SW480 (cell line): ENCODE measurements at places on chromosomes 3 and 15.

DNA sequence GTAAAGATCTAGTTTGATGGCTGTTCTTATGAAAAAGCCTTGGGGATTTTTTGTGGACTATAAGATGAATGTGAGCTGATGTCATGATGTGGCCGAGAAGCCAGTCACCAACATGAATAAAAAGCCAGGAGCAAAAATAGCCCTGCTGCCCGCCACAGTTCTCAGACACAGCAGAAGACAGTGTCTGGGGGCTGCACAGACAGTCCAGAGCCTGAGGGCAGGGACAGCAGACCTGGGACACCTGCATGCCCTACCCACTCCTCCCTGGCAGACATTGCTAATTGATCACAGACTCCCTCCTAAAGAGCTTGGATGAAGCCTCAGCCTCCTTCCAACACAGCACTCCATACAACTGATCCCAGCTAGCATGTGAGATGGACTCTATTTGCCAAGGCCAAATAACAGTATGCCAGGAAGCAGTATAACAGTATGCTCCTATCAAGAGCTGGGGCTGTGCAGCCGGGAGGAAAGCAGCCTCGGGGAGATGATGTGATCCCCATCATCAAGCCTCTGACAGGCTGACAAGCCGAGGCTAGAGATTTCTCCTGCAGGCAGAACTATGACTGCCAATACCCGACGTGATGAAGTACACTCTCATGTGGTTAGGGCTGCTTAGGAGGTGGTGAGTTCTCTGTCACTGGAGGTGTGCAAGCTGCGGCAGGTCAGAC, 105.4 kb upstream of the RPL32 start:
- DNase-seq = no peak

DNA sequence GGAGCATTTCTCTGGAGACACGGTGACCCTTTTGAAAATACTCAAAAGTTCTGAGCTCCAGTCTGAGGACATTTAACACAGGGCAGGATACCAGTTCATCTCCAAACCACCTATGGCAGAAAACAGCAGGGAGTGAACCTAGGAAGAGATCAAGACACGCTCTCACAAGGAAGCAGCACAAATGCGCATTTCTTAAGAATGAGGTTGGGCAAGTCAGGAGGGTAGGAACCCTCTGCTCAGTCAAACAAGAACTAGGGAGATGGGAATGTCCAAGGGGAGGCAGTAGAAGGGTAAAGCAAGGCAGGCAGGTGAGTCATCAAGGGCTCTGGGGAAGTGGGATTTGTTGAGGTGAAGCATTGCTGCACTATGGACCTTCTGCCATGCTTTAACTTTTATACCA, 60.3 kb upstream of the PSMD6 start:
- no peak for DNase-seq

- DNase-seq = no peak
These were observed 19.6 kb downstream of the HSPBAP1 start for GRCh38 chr3:122773944-122774509.

GRCh38 chr3:156749244-156749643, 74.9 kb downstream of the TIPARP start:
- DNase-seq = peak; percentile 90

DNA sequence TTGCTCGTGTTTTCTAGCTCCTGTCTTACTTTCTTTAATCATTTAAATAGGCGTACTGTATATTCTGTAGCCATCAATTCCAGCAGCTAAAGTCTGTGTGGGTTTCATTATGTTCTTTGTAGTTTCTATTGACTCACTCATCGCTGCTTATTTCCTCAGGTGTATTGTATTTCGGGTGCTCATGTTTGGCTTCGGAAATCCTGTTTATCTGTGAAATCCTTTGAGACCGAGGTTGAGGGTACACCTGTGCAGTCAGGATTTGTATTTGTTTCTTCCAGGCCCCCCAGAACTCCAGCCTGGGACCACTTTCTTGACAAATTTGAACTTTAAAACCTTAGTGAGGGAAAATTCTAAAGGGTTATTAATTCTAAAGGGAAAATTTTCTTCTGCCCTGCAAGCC, 2.0 kb upstream of the PAK2 start:
- DNase-seq = no peak

- DNase-seq = no peak
These were observed 65.0 kb downstream of the SETD2 start for GRCh38 chr3:47098910-47099309.

DNA sequence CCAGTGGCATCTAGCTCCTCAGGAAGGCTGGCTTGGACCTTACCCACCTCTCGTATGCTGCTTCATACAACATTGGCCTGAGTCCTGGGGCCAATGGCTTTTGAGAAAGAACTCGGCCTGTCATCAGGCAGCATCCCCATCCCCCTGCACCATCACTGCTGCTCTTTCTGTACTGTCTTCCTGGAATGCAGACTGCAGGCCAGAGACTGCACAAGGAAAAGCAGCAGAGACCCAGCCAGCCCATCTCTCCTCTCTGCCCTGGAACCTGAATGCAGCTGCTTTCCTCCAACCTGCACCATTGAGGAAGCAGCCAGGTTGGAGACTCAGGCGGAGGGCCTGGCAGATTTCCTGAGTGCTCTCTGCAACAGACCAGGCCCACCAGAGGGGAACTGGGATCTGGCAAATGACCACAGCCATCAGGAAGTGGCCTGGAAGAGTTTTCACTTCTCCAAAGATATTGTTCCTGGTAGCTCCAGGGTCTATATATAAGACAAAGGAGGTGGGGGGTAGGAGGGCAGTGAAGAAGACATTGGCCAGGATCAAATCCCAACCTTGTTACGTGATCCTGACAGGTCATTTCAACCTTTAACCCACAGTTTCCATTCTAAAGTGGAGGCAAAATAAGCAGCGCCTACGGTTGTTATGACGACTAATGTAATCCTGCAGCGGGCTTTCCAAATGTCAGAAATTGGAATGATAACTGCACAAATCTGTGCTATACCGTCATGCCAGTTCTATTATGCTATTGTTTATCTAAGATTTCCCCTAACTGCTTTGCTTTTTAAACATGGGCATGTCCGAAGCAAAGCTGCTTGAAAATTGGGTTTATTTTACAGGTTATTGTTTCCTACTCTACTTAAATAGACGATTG, 24.4 kb upstream of the RAB7A start:
- no peak for DNase-seq

DNA sequence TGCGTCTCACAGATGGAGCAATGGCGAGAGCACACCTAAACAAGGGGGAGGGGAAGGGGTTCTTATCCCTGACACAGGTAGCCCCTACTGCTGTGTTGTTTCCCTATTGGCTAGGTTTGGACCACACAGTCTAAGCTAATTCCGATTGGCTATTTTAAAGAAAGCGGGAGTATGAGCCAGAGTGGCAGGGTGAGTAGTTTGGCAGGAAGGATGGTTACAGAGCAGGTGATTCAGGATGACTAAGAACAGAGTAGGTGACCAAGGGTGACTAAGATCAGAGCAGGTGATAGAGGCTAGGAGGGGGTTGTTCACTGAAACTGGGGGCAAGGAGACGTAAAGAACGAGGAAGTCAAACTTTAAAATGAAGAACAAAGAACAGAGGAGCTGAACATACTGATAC, 511.8 kb downstream of the EDEM1 start:
- DNase-seq = no peak

GRCh38 chr15:58217460-58217859, 79.3 kb downstream of the AQP9 start:
- DNase-seq = no peak

GRCh38 chr3:126523745-126524428, at the start of gene CHST13:
CHST13 (plus strand) TSS chr3:126524155; CDS start chr3:126524333, 178 bp downstream.
- DNase-seq = peak; percentile 77

- DNase-seq = no peak
These were observed 14.7 kb upstream of the CLN6 start for GRCh38 chr15:68244235-68244634.

DNA sequence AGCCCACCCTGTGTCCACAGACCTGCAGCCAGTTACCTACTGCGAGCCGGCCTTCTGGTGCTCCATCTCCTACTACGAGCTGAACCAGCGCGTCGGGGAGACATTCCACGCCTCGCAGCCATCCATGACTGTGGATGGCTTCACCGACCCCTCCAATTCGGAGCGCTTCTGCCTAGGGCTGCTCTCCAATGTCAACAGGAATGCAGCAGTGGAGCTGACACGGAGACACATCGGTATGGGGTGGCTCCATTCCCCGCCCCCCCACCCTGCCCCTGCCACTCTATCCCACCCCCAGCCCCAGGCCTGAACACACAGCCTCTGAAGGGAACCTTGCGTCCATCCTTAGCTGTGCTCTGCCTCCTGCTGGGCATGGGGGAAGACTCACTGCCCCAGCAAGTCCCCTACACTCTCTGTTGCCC, 73.2 kb downstream of the AAGAB start:
- DNase-seq = no peak

- DNase-seq = peak; percentile 96
These were observed 45.5 kb downstream of the SLC28A1 start for GRCh38 chr15:84929795-84930603.

GRCh38 chr15:89132611-89133507, 44.6 kb downstream of the ABHD2 start:
- no peak for DNase-seq

- DNase-seq = no peak
These were observed 31.8 kb downstream of the PLD1 start for GRCh38 chr3:171778493-171778892.

DNA sequence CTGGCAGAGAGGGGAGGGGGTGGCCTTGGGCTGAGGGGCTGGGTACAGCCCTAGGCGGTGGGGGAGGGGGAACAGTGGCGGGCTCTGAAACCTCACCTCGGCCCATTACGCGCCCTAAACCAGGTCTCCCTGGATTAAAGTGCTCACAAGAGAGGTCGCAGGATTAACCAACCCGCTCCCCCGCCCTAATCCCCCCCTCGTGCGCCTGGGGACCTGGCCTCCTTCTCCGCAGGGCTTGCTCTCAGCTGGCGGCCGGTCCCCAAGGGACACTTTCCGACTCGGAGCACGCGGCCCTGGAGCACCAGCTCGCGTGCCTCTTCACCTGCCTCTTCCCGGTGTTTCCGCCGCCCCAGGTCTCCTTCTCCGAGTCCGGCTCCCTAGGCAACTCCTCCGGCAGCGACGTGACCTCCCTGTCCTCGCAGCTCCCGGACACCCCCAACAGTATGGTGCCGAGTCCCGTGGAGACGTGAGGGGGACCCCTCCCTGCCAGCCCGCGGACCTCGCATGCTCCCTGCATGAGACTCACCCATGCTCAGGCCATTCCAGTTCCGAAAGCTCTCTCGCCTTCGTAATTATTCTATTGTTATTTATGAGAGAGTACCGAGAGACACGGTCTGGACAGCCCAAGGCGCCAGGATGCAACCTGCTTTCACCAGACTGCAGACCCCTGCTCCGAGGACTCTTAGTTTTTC, 4.9 kb downstream of the ISL2 start:
- no peak for DNase-seq

DNA sequence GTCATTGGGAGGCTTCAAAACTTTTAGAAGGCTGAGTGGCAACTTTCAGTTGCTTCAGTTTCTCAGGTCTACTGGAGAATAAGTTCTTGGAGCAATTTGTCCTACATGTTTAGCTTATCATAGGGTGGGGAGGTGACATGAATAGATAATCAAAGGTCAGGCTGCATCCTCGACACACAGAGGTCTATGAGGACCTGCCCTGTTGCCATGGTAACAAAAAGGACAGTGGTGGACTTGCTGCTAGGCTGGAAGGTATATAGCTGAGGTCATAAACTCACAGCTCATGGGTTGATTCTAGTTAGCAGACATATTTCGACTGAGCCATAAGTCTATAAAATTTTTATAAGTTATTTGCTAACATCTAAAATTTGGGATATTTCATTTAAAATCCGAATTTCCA, 267.0 kb downstream of the THRB start:
- DNase-seq = no peak

GRCh38 chr15:29712149-29712885, 110.0 kb downstream of the TJP1 start:
- DNase-seq = no peak

DNA sequence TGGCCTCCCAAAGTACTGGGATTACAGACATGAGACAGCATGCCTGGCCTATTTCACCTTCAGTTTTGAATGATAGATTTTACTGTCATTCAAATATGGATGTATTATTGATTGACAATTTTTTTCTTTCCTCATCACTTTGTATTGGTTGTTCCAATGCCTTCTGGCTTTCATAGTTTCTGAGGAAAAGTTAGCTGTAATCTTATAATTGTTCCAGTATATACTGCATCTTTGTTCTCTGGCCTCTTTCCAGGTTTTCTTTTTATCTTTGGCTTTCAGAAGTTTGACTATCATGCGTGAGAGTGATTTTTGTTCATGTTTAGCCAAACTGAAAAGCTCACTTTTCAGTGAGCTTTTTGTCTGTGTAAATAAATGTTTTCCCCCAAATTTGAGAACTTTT, 157.1 kb downstream of the RSRC1 start:
- DNase-seq = peak; percentile 11

GRCh38 chr3:102036472-102036871, 187.2 kb downstream of the NFKBIZ start:
- no peak for DNase-seq

DNA sequence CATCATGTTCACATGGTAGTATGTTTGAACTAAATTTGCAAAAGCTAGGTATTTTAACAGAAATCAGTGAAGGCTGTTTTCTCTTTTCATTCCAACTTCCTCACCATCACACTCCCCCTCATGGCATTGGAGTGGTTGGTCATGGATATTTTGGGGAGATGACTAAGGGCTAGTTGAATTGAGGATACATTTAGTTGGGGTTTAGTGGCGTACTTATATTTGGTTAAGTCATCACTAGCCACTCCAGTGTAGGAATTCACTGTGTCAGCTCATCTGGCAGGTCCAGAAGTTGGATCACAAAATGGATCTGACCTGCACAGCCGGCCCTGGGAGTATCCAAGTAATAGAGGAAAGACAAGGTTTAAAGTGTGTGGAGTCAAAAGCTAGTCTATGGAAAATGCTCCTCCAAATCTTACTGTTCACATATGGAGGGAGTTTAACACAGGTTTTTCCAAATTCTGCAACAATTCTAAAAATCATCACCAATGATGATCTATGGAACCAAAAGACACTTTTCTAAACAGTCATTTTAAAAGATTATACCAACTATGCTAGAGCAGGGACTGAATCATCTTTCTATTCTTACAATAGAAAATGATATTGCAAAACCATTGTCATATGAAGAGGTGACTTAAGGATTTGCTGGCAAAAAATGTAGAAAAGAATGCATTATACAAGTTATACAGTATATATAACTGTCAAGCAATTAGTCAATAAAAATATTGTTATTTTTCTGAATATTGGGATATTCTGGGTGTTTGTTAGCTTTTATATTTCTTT, 247.8 kb upstream of the PEX5L start:
- no peak for DNase-seq

- no peak for DNase-seq
These were observed 46.8 kb downstream of the DNAJC13 start for GRCh38 chr3:132464066-132464465.

DNA sequence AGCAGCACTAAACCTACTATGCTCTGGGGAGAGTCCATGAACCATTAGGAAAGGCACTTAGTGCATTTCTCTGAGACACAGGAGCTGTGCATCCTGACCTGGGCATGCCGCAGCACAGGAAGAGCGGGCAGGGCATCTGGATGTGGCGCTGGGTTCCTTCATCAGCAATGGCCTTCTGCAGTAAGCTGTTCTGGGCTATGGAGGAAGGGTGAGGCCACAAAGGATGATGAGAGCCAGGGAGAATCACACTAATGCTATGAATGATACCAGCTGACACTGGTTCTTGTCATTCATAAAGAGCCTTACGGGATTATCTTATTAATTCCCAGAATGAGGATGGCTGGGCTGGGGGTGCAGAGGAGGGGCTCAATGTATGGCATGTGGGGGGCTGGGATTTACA, 12.7 kb upstream of the SCN10A start:
- no peak for DNase-seq
